ENCODE measurements at places on chromosomes 7 and 10. TPM values are rescaled to one million over a fixed set of nuclear protein-coding genes. Genes with fewer than 3 reads are reported as not detected.

The FGL2 gene
- total RNA-seq = 1.1 TPM

The PSD gene
- 10.6 TPM for total RNA-seq

The OPN1SW gene
- not detected for total RNA-seq

The NPSR1 gene
- total RNA-seq = not detected

The ADRB1 gene
- total RNA-seq = not detected

The NUTM2E gene
- total RNA-seq = not detected
